ENCODE measurements at places on chromosomes 7 and 10.

GRCh38 chr10:78254013-78254412, 220.3 kb downstream of the RPS24 start:
- no peak for DNase-seq

- DNase-seq = peak; percentile 74
Measured at GRCh38 chr7:104933521-104933988, 80.5 kb upstream of the KMT2E start.

DNA sequence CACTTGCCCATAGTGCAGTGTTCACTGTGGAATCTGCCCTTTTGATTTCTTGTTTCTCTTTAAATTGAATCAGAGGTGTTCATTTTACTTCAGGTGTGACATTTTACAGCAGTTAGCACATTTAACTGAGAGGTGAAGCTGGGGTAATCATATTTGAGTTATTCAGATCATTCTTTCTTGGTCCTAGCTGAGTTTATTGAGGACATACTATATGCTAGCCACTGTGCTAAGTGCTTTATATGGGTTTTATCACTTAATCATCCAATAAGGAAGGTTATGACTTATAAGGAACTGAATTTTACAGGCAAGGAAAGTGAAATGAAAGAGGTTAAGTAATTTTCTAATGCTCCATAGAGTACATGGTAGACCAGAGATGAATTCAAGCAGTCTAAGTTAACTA, 79.7 kb downstream of the PON1 start:
- DNase-seq = no peak

- DNase-seq = no peak
Measured at GRCh38 chr7:41867639-41868280, 164.9 kb upstream of the INHBA start.

- peak; percentile 97 for DNase-seq
Measured at GRCh38 chr10:71860243-71861029, 9.4 kb upstream of the PSAP start.

DNA sequence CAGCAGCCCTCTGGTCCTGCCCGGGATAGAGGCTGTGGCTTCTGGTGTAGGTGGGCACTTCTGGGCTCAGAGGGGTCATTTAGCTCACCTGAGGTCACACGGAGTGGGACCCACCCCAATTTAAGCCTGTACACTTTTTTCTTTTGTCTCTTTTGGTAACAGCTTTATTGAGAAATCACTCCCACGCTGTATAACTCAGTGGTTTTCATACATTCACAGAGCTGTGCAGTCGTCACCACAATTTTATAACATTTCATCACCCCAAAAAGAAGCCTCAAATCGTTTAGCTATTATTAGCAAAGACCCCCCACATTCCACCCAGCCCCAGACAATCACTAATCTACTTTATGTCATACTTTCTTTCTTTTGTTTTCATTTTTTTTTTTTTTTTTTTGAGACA, 62.3 kb downstream of the LHPP start:
- peak; percentile 44 for DNase-seq

DNA sequence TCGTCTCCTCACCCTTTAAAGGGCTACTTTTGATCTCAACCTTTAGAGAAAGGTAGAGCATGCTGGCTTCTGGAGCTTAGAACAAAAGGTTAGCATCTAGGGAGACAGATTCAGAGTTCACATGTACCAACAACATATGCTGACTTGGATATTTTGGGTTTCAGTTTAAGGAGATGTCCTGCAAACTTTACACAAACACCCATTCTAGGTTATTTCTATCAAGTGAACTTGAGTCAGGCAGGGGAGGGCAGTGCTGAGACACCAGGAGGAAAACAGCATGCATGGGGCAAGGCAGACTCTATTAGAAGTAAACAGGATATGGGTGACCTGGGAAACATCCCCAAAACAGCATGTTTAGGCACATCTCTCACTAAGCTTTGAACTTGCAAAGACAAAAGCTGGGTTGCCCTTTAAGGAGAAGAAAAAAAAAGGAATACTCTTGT, 43.8 kb downstream of the ARL4A start:
- no peak for DNase-seq

DNA sequence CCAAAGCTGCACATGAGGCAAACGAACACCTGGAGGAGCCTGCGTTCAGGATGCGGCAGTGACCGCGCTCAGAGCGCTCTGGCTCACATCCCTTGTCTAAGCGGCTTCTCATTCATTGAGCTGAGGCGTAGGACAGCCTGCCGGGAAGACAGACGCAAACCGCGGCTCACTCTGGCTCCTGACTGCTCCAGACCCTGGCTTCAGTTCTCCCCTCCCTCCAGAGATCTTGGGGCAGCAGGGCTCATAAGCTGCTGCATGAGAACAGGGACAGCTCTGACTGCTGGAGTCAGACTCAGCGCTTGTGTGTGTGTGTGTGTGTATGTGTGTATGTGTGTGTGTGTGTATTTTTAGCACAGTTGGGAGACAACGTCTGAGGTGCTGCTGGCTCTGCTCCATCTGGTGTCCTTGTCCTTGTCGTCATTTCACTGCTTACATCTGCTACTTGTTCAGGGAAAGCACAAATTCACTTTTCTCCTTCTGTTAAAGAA, 15.8 kb upstream of the LYZL2 start:
- DNase-seq = no peak

- no peak for DNase-seq
Measured at GRCh38 chr10:3407208-3407607, 234.6 kb upstream of the PITRM1 start.

GRCh38 chr7:90210981-90211380, 559 bp upstream of the STEAP2 start:
- no peak for DNase-seq

- DNase-seq = no peak
Measured at GRCh38 chr10:30708234-30708633, 78.7 kb upstream of the LYZL2 start.

DNA sequence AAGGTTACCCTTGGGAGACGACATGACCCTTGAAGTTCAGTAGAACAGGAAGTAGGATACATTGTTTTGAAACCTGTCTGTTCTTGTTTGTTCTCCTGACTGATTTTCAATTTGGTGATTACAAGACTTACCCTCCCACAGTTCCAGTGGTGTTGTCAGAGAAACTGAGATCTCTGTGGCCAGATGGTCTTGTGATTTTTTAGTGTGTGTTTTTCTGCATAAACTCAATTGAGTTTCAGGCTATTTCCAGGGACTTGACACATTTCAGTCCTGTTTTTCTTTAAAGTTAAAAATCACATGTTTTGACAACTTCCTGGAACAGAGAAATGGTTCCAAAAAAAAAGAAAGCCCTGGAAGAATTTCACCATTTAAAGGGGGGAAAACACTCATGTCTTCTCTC, 22.3 kb downstream of the PIK3CG start:
- no peak for DNase-seq

GRCh38 chr7:132580277-132580676, 4.0 kb upstream of the PLXNA4 start:
- DNase-seq = no peak

- DNase-seq = peak; percentile 58
Measured at GRCh38 chr7:114083166-114084001, 164.6 kb upstream of the PPP1R3A start.

GRCh38 chr7:100895956-100896731, 456 bp upstream of the ACHE start:
- no peak for DNase-seq

DNA sequence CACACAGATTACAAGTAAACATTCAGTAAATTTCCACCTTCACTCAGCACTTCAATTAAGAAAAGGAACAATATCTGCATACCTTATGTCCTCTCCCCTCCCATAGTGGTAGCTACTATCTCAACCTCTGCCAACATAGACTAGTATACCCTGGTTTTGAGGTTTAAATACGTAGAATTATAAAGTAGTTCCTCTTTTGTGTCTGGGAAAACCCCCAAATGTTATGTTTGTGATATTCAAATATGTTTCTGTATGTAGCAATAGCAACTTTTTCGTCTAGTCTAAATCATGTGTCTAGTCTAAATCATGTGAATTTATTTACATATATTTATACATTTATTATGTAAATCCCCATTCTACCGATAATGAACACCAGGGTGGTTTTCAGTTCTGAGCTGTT, 13.2 kb upstream of the CAMK2B start:
- DNase-seq = peak; percentile 47

DNA sequence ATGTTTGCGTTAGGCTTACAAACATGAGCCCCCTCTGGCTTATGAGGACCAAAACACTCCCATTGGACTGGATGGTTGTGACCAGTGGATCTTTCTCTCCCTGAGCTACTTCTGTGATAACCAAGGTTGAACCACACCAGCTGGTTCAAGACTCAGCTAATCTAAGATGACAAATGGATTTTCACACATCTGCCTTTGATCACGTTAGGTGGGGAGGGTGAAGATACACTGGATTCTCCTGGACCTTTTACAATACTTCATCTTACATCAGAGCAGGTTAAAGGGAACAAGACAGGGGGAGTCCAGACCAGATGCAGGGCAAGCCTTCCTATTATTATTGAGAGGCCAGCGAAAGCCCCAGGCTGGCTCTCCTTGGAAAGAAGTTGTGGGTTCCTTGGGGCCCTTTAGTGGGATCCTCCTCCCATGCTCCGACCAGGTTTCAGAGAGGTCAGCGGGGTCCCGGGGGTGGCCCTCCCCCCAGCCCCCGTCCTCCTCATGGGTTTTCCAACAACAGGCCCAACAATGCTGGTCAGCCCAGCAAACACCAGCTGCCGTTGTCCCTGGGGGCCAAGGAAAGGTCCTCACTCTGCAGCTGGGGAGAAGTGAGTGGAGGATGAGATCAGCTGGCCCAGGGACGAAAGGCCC, 2.8 kb downstream of the GFRA1 start:
- no peak for DNase-seq

GRCh38 chr10:69991151-69991550, 61.5 kb upstream of the MACROH2A2 start:
- DNase-seq = no peak

DNA sequence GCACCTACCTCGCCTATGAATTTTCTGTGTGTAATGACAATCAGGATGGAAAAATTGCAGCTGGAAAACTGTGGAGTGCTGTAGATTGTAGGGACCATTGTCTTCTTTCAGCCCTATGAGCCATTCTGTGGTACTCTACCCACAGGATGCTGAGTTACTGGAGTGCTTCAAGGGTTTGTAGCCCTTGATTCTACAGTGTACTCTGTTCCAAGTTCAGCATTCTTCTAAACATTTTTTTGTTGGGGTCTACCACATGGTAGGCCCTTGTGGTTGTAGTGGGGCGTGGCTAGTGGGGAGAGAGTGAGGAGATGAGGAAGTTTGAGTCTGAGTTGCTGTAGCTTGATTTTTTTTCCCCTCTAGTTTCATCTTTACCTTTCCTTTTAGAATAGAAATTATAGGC, 33.5 kb downstream of the REEP3 start:
- peak; percentile 83 for DNase-seq

DNA sequence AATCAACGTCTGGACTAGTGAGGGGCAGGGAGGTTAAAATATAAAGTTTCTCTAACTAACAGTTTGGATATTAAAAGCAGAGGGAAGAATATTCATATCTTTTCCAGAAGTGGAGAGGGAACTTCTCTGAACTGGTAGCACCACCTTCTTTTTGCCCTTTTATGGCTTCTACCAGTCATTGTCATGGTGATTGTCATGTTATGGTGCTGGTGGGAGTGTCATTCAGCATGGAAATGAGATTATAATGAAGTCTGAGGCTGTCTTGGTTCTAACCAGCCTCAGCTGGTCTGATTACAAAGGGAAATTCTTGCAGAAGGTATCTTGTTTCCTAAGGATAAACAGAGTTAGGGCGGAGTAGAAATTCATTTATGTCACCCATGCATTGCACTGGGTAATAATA, 523.8 kb downstream of the ZWINT start:
- no peak for DNase-seq

DNA sequence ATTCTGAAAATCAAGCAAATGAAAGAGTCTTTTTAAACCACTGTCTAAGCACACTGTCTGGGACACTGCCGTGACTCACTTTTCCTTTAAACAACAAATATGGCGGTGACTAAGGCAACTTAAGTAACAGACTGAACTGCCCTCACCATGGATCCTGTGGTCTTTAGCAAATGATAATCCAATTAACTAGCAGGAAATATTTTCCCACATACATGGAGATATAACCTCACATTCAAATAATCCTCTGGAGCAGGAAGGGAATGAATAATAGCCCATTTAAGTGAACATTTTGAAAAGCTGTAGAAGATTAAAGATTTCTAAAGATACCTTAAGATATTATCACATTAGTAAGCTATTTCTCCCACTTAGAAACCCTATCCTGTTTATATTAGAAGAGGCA, 40.3 kb upstream of the LRRC17 start:
- DNase-seq = no peak

DNA sequence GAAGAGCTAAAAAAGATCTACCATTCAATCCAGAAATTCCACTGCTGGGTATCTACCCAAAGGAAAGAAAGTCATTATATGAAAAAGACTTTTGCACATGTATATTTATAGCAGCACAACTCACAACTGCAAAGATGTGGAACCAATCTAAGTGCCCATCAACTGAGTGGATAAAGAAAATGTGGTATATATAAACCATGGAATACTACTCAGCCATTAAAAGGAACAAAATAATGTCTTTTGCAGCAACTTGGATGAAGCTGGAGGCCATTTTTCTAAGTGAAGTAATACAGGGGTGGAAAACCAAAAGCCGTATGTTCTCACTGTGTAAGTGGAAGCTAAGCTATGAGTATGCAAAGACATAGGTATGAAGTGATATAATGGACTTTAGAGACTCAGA, 3.0 kb downstream of the ANXA7 start:
- no peak for DNase-seq

- DNase-seq = peak; percentile 68
Measured at GRCh38 chr7:134472572-134473244, 13.8 kb upstream of the AKR1B1 start.

GRCh38 chr10:71769279-71769823, 4.0 kb downstream of the VSIR start:
- peak; percentile 32 for DNase-seq

- no peak for DNase-seq
Measured at GRCh38 chr7:73308074-73308664, 457 bp downstream of the NSUN5 start.

DNA sequence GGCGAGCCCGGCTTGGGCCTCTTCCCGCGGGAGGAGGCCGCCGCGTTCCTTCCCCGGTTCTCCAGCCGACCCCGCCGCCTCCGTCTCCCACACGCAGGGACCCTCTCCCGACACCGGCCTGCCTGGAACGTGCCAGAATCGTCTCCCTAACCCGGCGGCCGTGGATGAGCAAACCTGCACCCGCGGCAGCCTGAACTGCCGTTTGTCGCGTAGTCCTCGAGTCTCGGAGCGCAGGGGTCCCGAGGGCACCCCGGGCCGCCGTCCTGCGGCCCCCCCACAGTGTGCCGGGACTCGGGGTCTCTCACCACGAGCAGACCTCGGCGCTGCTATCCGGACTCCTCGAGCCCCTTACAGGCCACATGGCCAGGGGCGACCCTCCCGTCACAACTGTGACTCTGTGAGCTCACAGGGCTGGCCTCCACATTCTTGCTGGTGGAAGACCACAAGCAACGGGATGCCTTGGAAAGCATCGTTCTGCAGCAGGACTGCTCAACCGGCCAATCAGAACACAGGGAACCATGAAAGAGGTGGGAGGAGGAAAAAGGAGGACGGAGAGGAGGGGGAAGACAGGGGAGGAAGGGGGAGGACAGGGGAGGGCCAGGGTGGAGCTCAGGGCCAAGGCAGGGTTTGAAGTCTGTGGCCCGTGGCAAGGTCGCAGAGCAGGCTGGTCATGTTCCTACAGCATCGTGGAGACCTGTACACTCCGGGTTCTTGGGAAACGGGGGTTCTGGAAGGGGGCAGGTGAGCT, 276.9 kb downstream of the DNAJB6 start:
- DNase-seq = no peak

GRCh38 chr10:23331567-23332301, 12.9 kb downstream of the C10orf67 start:
- peak; percentile 63 for DNase-seq

All from MV-4-11 (cell line).